Fibroblast of gingiva (primary cell): ENCODE measurements at places on chromosomes 5 and 9.
A peak's percentile ranks its signal among the peaks of the same experiment; 100 is the strongest.

- no peak for DNase-seq
These were observed 474 bp downstream of the HMGCR start for GRCh38 chr5:75337366-75338021.

- DNase-seq = no peak
These were observed 291.4 kb upstream of the ISL1 start for GRCh38 chr5:51091816-51092215.

GRCh38 chr9:137368431-137369035, 54.4 kb downstream of the EXD3 start:
- DNase-seq = no peak

GRCh38 chr5:124162767-124163532, 583.5 kb downstream of the ZNF608 start:
- DNase-seq = no peak

DNA sequence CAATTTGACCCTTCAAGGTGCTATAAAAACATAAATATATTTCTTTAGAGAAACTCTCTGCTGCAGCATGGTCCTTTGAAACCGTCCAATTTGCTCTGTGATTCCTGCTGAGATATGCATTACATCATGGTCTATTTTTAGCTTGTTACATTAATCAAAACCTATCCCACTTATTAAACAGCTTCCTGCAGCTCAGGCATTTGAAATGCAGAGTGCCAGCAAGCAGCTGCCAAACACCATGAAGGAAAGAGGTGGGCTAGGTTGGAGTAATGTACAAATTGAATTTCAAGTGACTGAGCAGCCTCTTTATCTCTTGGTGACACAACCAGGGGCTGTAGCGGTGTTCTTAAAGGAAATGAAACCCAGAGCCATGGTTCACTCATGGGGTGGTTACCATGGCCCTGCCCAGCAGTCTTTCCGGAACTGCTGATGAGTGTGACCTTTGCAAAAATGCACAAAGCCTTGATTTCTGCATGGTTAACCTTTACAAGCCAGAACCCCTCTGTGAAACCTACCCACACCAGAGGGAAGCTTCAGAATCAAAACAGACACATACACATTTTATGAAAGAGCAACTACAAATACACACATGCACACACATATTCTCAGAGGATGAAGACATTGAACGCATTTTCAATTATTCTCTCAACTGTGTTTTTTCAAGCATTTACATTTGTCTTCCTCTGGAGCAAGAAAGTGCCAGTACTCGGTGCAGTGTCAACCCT, 155.8 kb upstream of the ZNF608 start:
- peak; percentile 11 for DNase-seq

GRCh38 chr5:33762859-33763258, 128.9 kb downstream of the ADAMTS12 start:
- no peak for DNase-seq

- DNase-seq = peak; percentile 74
These were observed 1.2 kb downstream of the MIER3 start for GRCh38 chr5:56950626-56951125.

DNA sequence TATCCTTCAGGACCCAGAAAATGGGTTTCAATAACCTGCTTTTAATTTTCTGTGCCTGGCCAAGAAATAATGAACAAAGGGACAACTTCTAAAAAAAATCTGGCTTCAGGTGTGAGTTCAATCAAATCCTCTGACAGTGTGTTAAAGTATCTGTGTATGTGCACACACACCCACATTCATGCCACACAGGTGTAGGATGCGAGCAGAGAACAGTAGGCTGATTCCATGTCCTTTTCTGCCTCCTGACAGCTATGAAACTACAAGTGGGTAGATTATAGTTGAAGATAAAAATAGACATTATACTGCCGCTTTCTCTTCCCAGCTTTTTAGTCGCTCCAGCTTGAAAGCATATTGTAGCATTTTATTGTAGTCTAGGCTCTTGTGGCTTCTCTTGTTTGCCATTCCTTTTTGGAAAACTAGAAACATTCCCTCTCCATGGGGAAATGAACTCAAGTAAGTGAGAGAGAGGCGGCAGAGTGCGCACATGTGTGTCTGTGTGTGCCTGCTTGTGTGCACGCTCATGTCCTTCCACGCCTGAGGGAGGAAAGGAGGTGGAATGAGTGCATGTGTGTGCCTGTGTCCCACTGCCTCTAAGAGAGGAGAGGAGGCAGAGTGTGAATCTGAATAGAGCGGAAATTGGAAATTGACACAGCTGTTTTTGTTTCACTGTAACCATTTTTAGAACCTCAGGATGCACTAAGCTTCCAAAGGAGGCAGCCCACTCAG, 273.0 kb downstream of the ELAVL2 start:
- DNase-seq = no peak

DNA sequence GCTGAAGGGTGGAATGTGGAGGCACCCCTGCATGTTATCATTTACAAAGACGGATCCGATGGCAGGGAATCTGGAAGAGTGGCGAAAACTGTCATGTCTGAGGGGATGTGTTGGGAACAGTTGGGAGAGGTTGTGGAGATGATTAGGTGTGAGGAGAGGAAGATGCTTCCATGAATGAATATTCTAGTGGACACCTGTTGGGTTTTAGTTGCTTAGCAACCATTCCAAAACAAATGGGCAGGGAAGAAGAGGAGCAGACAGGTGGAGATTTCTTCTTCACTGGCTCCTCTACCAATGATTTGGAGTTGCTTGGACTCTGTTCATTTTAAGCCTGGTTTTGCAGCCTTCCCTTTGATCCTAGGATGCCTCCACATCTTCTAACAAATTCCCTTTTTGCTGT, 465.3 kb upstream of the CLINT1 start:
- no peak for DNase-seq

- DNase-seq = no peak
These were observed 399.4 kb upstream of the IRX4 start for GRCh38 chr5:2282034-2282690.

DNA sequence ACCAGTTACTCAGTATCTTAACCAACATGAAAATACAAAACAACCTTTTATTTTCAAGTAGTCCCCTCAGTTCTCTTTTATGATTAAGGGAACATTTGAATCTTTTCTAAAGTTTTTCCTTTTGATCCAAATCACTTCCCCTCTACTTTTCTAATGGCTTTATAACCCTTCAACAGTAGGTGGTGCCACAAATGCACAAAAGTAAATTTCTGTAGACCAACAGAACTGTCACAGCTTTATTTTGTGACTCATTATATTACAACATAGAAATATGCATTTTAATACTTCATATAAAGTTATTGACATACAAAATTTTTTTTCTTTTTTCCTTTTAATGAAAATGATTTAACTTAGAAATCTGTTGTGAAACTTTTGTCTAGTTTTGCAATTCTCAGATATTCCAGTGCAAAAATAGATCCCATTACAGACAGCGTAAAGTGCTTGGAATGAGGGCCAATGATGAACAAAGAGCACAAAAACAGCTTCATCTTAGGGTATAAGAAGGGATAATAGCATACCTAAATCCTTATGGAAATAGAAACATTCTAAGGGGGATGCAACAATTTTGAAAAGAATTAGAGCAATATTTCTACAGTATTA, 17.0 kb downstream of the NIPSNAP3B start:
- peak; percentile 72 for DNase-seq

DNA sequence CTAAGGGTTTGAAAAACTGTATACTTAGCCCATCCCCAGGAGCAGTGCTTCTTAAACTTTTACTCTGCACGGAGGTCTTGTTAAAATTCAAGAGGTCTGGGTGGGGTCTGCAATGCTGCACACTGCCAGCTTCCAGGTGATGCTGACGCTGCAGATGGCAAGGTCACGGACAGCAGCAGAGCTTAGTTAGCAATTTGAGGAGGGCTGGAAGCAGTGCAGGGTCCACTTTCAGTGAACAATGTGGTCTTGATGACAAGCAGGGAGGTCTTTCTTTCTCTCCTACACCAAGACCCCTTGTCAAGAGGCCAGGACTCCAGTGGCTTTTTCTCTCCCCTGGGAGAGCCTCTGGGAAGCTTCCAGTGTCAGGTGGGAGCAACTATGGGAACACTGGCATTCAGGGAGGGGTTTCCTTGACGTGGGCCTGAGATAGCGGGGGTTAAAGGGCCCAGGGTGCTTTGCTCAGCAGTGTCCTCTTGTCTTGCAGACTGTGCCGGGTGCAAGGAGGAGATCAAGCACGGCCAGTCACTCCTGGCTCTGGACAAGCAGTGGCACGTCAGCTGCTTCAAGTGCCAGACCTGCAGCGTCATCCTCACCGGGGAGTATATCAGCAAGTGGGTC, 65.0 kb upstream of the AFAP1L1 start:
- no peak for DNase-seq

- no peak for DNase-seq
These were observed 263.5 kb downstream of the TAF11L14 start for GRCh38 chr5:17897776-17898175.

GRCh38 chr5:1460054-1460682, 14.9 kb upstream of the SLC6A3 start:
- no peak for DNase-seq

GRCh38 chr5:102715082-102715807, 39.9 kb upstream of the PAM start:
- DNase-seq = peak; percentile 82

DNA sequence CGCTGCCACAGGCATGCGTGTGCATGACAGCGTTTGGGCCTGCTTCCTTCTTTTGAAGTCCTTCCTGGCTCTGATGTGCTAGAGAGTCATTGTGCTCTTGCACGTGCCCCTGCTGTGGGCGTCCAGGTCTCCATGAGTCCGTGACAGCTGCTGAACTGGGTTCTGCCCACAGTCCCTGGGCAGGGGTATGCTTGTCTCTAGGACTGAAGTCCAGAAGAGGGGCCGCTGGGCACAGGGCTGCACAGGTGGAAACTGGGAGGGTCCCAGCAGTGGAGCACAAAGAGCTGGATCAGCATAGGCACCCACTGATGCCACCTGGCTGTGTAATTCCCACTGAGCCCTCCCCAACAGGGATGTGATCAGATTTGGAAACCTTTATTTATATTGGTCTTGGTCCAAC, 169.4 kb downstream of the IRX2 start:
- DNase-seq = no peak

DNA sequence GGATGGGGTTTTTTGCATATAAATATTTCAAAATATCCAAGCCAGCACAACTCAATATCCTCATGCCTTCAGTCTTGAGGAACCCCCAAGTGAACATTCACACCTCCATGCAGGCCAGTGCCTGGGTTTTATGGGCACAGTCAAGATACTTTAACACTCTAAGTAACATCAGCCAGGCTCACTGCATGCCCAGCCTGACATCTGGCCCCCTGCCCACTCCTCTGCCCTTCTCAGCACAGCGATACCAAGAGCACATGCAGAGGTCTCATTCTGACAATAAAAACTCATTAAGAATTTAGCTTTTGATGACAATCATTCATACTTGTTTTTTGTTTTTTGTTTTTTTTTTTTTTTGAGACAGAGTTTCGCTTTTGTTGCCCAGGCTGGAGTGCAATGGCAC, 250.0 kb downstream of the CWC27 start:
- no peak for DNase-seq

DNA sequence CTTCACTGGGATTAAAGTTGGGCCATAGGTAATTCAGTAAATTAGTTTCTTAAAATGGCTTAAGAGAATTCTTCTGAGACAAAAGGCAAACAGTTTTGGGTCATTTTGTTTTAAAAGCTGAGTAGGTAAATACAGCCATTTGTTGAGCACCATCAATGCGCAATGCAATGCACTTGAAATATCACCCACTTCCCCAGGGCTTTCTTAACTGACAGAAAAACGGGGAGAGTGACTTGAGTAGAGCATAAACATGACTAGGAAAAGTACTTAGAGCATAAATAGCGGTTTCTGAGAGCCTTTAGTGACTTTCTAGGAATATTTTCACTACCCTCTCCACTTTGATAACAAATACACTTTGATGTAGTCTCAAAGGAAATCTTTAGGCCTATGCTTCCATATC, 27.2 kb downstream of the MLANA start:
- DNase-seq = no peak

- peak; percentile 52 for DNase-seq
These were observed at the start of gene CDC20B for GRCh38 chr5:55172937-55173686. Gene CDC20B, minus strand, starts transcription at chr5:55173177. Its CDS starts 177 bp downstream, at chr5:55173000.

DNA sequence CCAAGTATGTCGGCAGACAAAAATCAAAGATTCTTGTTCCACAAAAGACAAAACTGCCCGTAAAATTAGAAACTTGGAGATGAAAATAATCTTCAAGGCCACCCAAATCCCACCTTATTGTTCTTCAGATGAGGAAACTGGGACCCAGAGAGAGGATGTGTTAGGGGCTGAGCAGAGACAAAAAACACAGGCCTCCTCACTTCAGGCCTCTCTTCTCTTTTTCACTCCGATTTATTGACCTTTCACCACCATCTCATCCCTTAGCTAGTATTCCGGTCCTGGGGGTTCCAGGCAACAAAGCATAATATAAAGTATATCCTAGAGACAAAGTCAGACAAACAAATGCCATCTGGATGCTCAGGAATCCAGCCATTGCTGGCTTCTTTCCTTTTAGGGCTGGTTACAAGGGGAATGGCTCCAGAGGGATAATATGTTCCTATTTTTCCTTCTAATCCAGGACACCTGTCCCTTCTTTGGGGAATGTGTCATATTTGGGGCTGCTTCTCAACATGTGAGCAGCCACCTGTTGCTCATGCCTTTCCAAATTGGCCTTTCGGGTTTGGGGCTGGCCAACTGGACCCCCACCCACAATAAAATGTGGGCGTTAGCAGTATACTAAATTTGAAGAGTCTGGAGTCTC, 42.2 kb upstream of the AFAP1L1 start:
- no peak for DNase-seq

DNA sequence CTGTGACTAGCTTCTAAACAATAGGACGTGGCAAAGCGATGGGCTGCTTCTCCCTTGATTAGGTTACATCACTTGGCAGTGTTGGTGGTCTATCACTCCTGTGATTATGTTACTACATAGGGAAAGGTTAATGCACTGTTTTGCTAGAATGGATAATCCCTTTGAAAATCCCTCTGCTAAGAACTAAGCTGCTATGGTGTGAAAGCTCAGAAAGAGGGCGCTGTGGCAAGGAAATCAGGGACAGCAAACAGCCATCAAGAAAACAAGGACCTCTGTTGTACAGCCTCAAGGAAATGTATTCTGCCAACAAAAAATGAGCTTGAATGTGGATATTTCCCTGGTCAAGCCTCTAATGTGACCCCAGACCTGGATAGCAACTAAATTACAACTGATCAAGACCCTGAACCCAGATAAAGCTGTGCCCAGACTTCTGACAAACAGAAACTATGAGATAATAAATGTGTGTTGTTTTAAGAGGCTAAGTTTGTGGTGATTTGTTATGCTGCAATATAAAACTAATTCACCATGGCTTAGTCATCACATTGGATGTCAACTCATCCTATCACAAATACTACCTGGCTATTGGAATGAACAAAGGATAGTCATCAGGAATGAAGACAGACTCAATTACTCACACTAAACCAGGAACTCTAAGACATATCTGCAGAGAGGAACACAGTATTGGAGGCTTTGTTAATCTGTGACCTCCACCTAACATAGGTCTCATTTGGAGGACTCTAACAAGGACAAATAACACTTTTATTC, 1215.9 kb downstream of the EFNA5 start:
- peak; percentile 5 for DNase-seq

- peak; percentile 58 for DNase-seq
These were observed 528.8 kb downstream of the CSNK1G3 start for GRCh38 chr5:124040799-124041198.

GRCh38 chr9:8643896-8644295, 844.3 kb upstream of the DMAC1 start:
- no peak for DNase-seq
